SK-MEL-5 (cell line): ENCODE measurements at places on chromosomes 16 and 17.
A peak's percentile ranks its signal among the peaks of the same experiment; 100 is the strongest.

DNA sequence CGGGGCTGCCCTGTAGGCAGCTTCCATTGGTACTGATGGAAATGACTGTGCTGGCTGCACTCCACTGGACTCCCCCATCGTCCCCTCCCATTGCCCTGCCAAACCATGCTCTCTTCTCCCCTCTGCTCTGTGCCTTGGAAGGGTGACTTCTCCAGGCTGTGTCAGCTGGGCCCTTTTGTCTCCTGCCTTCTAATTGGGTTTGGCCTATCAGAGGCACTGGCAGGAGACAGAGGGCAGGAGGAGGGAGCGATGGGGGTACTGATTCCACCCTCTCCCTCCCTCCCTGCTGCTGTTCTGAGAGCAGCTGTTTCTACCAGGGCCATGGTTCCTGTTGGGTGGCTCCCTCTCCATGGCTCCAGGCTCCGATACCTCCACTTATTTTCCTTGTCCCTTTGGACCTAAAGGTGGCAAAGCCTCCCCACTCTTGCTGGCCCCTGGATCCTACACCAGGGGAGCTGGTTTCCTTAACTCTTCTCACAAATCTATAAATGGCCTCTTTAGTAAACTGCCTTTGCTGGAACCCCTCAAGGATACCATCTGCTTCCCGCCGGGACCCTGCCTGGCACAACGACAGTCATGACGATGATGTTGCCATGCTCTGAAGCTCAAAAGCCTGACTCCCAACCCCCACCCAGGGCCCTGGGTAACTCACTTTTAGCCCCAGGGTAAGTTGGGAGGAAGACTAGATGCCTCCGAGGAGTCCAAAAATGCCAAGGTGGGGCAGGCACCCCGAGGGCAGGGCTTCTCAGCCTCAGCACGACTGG is 123.8 kb upstream of the RPL38 start:
- no peak for DNase-seq

GRCh38 chr16:62224646-62225209 is 188.5 kb upstream of the CDH8 start:
- no peak for DNase-seq

GRCh38 chr17:39404542-39405378 is 3.3 kb upstream of the FBXL20 start:
- DNase-seq, result peak; percentile 20

DNA sequence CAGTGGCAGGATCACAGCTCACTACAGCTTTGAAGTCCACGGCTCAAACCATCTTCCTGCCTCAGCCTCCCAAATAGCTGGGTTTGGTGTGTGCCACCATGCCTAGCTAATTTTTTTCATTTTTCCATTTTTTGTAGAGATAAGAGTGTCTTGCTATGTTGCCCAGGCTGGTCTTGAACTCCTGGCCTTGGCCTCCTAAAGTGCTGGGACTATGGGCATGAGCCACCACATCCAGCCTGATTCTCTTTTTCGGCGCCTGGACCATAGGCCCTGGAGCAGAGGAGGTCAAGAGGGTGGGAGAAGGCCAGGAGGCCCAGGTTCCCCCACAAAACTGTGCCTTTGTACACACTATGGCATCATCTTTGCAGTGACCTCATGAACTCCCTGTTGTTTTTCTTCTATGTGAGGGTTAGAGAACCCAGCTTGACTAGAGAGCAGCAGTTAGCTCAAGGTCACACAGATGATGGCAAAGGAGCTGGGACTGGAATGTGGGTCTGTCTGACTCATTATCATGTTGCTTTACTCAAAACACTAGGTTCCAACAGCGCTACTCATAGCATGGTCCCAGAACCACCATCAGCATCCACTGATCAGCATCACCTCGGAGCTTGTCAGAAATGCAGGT is 16.3 kb downstream of the SCN4A start:
- DNase-seq, result no peak

DNA sequence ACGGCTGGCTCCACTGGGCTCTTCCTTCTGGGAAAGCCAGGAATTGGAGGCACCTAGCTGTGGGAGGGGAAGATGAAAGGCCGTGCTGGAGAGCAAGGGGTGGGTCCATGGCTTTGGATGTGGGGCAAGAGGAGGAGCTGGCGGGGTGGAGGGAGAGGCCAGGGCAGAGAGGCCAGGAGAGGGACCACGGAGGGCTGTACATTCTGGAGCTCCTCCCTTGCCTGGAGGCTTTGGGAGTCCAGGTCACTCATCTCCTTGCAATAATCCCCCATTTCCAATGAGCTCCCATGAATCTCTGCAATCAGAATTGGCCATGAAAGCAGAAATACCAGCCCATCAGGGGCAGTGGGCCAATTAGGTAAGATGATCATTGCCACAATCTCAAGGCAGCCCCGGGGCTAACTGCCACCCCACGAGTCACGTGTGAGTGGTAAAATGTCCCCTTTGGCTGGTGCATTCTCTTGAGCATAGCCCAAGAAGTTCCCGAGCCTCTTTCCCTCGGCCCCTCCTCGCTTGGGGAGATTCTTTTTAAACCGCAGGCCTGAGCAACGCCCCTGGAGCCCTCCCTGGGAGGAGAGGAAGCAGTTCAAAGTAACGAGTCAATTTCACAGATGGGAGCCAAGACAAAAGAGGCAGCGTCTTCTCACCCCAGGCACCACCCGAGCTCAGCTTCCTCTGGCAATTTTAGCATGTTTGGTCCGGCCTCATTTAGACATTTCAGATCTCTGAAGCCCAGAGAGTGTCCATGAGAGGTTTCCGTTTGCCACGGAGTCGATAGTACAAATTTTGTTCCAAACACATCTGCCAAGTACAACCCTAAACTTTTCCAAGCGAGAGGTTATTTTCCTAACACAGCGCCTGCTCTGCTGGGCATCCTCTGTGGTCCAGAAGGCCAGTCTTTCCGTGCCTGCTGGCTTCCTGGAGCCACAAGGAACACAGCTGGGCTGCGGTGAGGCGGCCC is 13.4 kb downstream of the RTN4RL1 start:
- DNase-seq, result no peak

- no peak for DNase-seq
Measured at GRCh38 chr17:76614912-76615617, 28.5 kb downstream of the ST6GALNAC1 start.

DNA sequence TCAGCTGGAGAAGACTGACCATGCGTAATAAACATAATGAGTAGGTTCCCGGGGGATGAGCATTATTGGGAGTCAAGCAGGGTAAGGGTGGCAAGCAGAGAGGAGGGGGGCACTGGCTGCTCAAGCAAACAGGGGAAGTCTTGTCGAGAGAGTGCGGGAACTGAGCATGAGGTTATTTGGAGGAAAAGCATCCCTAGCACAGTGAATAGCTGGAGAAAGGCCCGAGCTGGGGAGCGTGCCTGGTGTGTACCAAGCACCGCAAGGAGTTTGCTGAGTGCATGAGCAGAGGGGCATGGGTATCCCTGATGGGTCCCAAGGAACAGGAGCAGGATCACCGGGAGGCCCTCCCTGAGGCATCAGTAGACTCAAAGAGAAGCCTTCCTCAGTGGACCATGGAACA is 17.2 kb downstream of the CYTH1 start:
- DNase-seq, result no peak

DNA sequence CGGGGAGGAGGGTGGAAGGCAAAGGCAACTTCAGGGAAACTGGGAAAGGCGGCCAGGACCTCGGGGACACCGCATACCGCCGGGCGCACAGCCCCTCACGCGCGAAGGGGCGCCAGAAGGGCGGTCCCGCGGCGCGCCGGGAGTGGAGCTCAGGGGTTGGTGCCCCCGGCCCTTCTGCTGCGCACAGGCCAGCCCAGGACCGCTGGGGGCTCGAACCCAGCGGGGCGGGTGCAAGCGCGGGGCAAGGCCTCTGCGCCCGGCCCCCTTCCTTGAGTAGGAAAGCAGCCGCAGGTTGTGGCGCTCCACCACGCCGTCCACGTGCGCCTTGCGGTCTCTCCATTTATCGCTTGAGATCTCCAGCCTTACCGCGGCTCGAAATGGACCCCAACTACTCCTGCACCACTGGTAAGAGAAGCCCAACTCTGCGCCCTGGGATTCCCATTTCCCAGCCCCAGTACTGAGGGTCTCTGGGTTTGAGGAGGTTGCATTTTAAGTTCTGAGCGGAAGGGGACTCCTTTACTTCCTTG is 3.0 kb upstream of the MT1A start:
- no peak for DNase-seq

- no peak for DNase-seq
Measured at GRCh38 chr16:65254144-65254543, 132.3 kb upstream of the CDH11 start.

DNA sequence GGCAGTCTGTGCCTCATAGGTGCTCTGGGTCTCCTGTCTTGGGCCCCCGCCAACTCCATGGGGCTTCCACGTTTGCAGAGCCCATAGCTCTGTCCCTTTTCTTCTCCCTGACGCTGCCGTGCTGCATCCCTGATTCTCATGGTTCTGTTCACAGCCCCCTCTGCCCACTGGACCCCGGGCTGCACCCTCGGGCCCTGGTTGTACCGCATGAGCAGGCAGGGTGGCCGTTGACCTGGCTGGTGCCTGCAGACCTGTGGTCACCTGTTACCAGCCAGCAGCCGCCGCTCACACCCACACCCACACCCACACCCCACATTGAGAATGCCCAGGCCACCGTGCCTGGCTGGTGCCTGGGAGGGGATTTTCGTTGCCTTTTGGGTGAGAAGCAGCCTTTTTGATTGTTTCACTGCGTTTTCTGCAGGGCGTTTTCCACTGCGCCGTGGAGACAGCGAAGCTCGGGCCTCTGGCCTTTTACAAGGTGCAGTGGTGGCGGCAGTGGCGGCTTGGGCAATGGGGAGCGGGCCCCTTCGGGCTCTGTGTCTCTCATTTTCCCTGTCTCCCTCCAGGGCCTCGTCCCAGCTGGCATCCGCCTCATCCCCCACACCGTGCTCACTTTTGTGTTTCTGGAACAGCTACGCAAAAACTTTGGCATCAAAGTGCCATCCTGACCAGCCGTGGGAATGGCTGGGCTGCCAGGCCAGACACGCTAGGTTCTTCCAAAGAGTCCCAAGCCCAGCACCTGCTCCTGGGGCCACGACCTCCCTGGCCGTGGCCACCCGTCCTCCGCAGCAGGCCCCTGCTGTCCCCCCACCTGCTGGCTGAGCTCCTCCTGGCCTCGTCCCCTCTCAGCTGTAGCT is 7.6 kb downstream of the SLC25A10 start:
- DNase-seq, result no peak

GRCh38 chr17:56594320-56595107 is 1.0 kb downstream of the NOG start:
- DNase-seq, result peak; percentile 8

DNA sequence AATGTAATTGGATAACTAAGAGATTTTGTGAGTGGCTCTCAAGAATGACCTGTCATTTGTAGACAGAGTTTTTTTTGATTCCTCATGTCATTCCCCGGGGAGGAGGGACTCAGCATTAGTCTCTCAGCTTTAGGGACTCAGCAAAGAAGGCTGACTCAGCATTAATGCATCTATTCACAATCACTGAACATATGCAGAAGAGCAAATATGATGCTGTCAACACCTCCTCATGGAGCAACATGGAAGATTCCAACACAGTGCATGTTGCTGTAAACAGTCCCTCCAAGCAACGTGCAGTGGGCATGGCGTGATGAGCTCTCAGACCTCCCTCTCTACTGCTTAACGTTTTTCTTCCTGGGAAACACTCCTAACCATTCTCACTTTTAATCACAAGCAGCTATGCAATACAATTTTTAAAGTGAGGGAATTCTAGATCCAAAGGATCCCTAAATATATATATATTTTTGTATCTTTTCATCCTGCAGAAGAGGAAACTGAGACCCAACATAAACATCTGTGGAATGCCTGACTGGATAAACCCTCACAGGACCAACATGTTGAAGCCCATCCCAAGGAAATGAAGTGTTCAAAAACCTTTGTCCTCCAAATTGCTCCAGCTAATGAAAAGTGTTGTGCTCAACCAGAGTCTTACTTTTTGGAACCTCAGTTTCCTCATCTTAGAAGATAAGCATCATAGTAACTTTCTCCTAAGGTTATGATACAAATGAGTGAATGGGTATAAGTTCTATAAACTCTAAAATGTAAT is 38.9 kb downstream of the TMEM100 start:
- no peak for DNase-seq

- DNase-seq, result no peak
Measured at GRCh38 chr16:17939723-17940122, 396.8 kb downstream of the NPIPA8 start.

GRCh38 chr16:49057391-49057790 is 224.2 kb downstream of the CBLN1 start:
- no peak for DNase-seq

GRCh38 chr16:12185563-12185962 is 209.0 kb downstream of the SNX29 start:
- no peak for DNase-seq

GRCh38 chr16:10352262-10352661 is 33.6 kb upstream of the ATF7IP2 start:
- DNase-seq, result no peak

DNA sequence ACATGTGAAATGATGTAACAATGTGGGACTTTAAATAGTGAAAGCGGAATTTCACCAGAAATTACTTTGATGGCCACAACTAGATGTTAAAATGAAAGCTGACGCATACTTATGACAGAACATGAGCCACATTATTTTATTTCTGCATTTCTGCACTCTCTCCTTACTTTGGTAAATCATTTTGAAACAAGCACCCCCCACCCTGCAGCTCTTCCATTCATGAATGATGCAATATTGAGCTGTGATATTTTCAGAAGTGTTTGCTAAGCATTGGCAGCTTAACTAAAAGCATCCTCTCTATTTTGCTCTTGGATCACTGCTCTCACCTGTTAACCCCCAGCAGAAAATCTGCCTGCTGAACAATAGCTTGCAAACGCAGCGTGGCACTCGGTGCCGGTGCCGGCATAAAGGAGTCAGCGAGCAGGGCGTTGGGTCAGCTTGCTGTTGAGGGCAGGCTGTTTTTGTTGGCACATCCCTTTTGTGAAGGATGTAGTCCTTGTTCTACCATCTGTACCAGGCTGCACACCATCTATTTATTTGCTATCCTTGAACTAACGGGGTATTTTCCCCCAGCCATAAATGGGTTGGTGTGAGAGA is 30.8 kb upstream of the CBLN1 start:
- DNase-seq, result no peak
